Prostate gland (tissue), 2 donors: ENCODE measurements at places on chromosomes 5 and 9. TPM values are rescaled to one million over a fixed set of nuclear protein-coding genes. Genes with fewer than 3 reads are reported as not detected.

The TERT gene
- 3.6 TPM for total RNA-seq

The EGFLAM gene
- 4.1 TPM for total RNA-seq

The GKAP1 gene
- total RNA-seq, result 26.1 TPM

- no peak for DNase-seq
Observed at GRCh38 chr5:121273833-121274433, 577.7 kb upstream of the FTMT start.

DNA sequence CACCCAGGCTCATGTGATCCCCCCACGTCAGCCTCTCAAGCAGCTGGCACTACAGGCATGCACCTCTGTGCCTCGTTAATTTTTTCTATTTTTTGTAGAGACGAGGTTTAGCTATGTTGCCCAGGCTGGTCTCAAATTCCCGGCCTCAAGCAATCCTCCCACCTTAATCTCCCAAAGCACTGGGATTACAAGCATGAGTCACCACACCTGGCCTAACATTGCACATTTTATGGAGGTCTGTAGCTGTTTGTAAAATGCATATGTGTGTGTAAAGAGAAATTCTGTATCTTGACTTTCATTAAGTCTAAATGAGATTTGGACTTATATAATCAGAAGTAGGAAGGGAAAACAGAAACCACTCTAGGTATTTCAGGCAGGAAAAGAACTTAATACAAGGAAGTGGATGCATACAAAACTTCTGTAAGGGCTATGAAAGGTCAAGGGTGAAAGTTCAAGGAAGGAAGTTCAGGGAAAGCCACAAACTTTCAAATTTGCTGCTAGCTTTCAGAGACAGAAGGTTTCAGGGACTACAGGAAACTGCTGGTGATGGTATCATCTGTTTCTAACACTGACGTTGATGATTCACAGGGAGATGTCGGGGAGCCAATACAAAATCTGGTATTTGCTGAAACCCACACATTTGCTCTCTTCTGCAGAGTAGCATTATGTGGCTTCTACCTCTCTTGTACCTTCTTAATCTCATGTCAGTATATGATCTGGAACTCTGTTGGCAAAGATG lies 209.4 kb downstream of the PIK3R1 start:
- DNase-seq, result no peak

DNA sequence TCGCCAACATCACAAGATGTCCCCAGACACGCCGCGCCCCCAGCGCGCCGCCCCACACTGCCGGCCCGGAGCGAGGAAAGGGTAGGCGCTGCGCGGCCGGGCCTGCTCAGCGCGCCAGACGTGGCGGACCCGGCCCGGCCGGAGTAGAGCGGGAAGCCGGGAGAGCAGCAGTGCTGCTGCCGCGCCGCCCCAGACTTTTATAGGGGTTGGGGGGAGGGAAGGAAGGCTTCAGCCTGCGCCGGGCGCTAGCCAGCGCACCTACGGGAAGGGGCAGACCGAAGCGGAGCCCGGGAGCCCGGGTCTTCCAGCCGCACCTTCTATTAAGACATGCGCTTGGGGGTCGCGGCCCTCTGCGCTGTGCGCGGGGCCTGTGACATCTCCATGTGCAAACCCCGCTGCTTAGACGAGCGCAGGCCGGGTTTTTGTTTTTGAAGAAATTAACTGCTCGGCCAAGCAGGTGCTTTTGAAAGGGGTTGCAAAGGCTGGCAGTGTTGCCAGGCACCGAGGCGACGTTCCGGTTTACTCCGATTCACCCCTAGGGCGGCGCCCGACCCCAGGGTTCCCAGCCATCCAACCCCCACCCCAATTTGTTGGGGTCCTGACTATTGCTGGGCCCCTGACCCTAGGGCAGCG lies 353 bp upstream of the PAX5 start:
- DNase-seq, result peak; percentile 36

GRCh38 chr9:85716031-85716877 lies 25.5 kb downstream of the AGTPBP1 start:
- DNase-seq, result no peak

- DNase-seq, result no peak
Observed at GRCh38 chr5:156685481-156685880, 164.6 kb upstream of the PPP1R2B start.

GRCh38 chr9:30058463-30058862 lies 2326.0 kb upstream of the ACO1 start:
- no peak for DNase-seq

GRCh38 chr5:156328161-156328560 lies 1.2 kb downstream of the SGCD start:
- DNase-seq, result no peak

- no peak for DNase-seq
Observed at GRCh38 chr9:110143485-110143884, 64.5 kb downstream of the C9orf152 start.

DNA sequence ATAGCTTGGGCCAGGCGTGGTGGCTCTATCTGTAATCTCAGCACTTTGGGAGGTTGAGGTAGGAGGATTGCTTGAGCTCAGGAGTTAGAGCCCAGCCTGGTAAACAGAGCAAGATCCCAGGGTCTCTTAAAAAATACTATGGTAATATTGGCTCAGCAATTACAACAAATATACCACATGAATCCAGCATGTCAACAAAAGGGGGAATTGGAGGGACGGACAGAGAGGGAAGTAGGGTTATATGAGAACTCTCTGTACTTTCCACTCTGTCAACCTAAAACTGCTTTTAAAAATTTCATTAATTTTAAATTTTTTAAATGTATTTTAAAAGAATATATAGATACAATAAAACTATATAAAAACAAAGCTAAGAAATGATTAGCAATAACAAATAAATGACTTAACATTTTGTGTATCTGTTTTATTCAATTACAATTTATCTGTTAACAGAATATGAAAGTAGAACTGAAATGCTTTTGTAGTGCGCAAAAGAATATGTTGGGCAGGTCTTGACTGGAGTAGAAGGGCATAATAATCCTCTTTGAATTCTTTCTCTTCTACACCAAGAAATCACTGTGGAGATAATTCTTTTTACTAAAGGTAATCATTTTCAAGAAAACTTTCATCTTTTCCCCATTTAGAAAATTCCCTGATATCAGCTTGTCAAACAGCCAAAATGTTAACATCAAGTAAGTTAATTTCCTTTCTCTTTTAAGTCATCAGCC lies 12.9 kb upstream of the CDC42SE2 start:
- DNase-seq, result no peak
